Activated naive CD4-positive, alpha-beta T cell (primary cell): ENCODE measurements at places on chromosomes 5 and 9.

DNA sequence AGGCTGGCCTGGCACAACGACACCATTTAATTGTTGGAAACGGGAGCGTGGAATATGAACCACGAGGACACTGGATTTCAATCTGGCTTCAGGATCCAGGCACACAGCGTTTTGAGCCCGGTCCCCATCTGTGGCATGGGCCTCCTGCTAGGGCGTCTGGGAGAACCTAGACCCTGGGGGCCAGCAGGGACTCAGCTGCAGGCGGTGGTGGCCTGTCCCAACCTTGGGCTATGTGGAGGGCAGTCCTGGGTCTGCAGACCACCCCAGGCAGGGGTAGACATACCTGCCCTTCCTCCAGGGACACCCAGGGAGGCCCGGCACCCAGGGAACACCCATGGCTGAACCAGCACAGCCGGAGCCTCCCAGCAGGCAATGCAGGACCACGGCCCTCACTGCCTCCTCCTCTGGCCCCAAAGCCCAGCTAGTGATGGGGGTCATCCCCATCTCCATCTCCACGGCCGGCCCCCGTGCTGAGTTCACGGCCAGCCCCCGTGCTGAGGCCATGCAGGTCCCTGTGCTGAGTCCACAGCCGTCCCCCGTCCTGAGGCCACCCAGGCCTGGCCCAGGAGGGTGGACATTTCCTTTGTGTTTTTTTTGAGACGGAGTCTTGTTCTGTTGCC is 18.5 kb upstream of the UBAC1 start:
- DNase-seq, result no peak

GRCh38 chr5:158393457-158393856 is 534.5 kb upstream of the CLINT1 start:
- DNase-seq, result no peak

- no peak for DNase-seq
Observed at GRCh38 chr9:89764217-89764616, 159.4 kb downstream of the GADD45G start.

DNA sequence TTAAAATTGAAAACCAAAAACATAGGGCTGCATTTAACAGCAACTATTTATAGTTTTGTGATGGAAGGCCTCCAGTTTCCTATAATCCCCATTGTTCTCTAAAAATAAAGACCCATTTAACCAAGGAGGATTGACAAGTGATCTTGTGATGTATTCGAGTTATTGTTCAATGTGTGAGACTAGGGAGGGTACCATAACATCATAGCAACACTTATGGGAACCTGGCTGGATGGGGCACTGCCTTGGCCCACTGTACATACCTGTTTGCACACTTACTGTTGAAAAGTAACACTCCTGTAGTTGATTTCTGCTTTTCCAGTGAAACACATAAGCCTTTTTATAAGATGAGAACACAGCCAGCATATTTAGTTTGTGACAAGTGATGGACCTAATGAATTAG is 32.3 kb downstream of the MACIR start:
- no peak for DNase-seq

DNA sequence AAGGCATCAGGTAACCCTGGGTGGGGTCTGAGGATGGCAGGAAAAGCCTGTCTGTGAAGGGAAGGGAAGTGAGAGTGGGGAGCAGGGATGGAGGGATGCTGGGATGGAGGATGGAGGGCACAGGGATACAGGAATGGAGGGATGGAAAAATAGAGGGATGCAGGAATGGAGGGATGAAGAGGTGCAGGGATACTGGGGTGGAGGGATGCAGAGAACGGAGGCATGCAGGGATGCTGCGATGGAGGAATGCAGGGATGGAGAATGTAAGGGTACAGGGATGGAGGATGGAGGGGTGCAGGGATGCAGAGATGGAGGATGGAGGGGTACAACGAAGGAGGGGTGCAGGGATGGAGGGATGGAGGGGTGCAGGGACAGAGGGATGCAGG is 9.1 kb downstream of the PTGES2 start:
- DNase-seq, result no peak

- no peak for DNase-seq
Observed at GRCh38 chr5:119397518-119398380, 41.9 kb downstream of the TNFAIP8 start.

DNA sequence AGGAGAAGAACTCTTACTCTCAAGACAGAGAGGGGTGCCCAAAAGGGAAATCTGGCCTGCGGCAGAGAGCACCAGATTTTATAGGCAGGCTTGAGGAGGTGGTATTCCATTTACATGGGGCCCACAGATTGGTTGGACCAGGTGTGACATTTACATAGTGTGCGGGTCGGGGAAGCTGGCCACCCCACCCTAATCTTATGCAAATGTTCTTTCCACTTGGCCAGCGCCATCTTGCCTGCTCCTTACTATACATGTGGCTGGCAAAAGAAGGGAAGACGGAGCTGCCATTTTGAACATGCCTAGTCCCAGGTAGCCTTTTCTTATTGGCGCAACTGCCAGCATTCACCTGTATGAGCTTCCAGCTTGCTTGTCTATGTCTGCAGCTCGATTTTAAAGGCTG is 34.8 kb downstream of the PLEKHG4B start:
- DNase-seq, result no peak

DNA sequence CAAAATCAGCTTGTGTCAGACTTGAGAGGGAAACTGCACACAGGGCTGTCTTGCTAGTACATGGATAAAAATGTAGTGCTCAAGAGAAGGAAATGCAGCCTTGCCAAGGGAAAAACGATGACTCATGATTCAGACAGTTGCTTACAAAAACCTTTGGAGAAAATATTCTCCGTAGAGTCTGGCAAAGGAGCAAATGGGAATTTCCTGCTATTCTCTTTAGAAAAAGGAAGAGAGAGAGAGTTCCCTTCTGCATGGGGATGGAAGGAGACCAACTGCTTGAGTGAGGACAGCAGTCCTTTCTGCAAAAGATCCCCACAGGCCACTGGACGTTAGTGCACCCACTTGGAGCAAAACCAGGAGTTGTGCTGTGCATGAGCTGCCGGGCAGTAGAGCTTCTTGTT is 7.6 kb downstream of the IFNB1 start:
- no peak for DNase-seq

GRCh38 chr9:18837402-18837801 is 195.6 kb downstream of the SAXO1 start:
- no peak for DNase-seq

- DNase-seq, result no peak
Observed at GRCh38 chr5:132907161-132907560, 33.7 kb downstream of the LEAP2 start.

GRCh38 chr9:112890106-112891081 is at the start of gene SLC46A2:
Gene SLC46A2 (minus strand): TSS chr9:112890876. CDS start chr9:112890681, 195 bp downstream.
- no peak for DNase-seq

DNA sequence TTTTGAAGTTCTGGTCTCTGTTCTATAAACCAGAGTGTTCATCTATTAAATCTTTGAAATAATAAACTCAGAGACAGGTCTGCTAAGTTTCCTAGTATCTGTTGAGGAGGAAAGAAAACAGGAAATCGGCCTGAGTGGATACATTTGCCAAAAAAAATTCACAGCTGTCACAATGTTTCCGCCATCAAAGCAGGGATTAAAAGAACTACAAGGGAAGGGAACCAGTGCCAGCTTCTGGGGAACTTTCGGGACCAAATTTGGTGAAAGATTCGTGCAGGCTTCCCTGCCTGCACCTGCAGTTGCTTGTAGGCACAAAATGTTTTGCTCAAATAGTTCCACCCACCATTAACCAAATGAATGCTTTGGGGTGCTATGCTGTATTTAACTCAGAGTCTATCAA is 267.5 kb downstream of the MSX2 start:
- DNase-seq, result no peak

- DNase-seq, result no peak
Observed at GRCh38 chr5:31007672-31008071, 185.8 kb upstream of the CDH6 start.

DNA sequence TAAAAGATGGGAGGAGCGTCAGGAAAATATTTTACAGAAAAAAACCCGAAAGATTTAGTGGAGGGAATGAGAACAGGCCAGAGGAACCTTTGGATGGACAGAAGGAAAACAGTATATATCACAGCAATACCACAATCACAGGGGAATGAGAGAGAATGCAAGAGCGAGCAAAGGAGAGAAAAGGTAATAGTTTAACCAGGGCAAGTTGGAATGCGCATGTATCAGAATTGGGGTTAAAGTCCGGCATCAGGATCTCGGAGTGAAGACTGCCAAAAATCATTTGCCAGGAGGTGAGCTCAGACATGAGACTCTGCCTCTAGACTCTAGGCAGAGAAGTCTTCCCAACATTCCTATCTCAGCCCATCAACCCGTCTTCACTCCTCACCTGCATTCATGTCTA is 36.8 kb downstream of the PCDHGC5 start:
- no peak for DNase-seq

DNA sequence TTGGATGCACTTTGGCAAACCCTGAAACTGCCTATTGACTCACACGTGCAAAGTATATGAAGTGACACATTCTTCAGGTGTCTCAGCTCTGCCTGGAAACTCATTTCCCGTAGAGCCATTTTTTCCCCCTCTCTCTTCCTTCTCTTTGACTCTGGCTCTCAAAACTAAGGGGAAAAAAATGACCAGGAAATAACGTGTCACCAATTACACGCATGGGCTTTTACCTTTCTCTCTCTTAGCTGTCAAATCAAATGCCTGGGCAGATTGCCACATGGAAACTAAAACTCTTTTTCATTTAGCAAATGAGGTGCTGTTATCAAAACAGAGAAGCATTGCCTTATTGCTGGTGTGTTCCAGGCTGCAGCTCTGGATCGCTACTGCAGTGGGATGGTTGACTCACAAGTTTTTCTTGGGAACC is 18.3 kb upstream of the IFNK start:
- no peak for DNase-seq

DNA sequence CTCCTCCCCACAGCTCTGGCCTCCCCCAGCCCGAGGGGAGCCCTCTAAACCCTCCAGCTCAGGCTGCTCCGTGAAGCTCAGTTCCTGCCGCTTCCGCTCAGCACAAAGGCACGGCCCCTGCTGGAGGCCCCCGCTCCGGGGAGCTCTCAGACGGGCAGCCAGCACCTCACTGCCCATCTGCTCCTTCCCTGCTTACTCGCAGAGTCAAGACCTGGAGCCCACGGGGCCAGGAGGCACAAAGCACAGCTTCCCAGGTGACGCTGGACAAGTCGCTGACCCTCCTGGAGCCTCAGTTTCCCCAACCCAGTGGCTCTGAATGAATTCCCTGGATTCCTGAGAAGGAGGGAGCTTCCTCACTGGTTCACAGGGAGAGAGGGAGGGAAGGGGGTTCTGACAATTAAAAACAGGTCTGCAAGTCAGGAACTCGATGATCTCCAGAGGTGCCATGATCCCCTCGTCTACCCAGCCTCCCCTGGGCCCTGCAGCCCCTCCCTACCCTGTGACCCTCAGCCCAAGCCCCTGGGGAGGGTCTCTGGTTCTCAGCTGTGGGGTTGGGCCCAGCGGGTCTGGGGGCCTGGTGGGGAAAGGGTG is 36.2 kb downstream of the VAV2 start:
- peak; percentile 22 for DNase-seq

DNA sequence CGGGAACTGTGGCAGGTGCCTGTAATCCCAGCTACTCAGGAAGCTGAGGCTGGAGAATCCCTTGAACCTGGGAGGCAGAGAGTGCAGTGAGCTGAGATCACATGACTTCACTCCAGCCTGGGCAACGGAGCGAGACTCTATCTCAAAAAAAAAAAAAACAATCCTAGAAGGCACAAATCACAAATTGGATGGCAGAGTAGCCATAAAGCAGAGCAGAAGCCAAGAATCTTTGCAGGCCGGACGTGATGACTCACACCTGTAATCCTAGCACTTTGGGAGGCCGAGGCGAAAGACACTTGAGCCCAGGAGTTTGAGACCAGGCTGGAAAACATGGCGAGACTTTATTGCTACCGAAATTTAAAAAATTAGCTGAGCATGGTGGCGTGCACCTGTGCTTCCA is 9.2 kb upstream of the FUBP3 start:
- no peak for DNase-seq

- DNase-seq, result no peak
Observed at GRCh38 chr5:125987677-125988255, 435.4 kb upstream of the GRAMD2B start.

DNA sequence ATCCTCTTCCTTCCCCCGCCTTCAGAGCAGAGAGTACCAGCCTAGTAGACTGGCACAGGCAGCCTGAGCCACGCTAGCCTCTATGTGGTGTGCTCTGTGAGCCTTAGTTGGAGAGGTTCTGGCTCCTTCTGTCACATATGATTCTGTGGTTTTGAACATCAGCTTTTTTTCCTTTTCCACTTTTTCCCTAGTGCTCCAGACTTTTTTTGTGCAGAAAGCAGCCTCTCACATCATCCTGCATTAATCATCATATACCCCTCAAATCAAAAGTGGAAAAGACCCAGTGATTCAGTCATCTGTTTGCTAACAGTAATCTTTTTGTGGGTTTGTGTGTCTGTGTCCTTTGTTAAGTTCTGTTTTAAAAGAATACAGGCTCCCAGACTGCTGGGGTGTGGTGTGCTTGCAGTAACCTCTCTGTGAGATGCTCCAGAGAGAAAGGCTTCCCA is 663.9 kb upstream of the RGMB start:
- no peak for DNase-seq

DNA sequence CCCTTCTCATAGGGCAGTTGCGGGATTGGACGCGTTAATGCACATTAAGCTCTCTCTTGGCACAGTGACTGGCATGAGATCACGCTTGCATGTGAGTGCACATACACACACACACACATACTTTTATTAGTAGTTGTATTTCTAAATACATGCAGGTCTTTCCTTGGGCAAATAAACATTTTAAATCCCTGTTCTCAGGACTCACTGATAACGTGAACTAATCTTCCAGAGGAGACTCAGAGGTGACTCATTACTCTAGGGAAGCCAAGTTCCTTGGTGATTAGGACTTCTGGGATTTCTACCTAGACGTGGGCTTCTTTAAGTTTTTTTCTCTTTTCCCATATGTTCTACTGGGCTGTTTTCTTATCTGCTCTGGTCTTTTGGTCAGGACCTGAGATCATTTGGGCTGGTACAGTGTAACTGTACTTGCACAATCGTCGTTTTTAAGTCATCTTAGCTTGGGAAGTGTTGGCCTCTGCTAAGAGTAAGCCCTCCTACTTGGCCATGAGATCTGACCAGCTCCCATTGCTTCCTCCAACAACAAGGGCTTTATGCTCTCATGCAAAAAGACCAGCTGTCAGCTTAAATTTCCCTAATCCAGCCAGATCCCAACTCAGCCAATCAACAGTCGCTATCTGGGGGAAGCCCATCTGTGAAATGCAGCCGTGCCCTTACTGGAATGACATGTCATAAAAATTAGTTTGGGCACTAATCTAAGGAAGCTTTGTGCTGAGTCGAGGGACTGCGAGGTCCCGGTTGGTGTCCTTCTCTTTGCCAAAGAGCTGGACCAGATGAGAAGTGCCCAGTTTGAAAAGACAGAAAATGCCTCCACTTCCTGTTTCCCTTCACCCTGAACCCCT is 176.4 kb upstream of the ANKRD55 start:
- no peak for DNase-seq

- DNase-seq, result no peak
Observed at GRCh38 chr9:86062845-86063693, 36.3 kb downstream of the GOLM1 start.
